ENCODE measurements at places on chromosomes 6 and 20.

DNA sequence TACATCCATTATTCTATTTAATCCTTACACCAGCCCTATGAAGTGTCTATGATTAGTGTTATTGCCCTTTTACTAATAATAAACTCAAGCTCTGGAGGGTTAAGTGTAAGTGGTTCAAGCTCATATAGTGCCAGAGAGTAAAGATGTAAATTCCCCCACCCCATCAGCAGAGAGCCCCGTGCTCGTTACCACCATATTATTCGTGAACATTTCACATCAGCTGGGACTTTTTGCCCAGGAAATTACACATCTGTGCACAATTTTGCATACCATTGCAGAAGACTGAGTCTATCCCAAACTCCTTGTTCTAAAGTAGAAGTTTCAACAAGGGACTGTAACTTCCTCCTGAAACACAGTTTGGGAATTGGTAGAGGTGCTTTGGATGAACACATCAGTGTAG, 220.1 kb downstream of the BCAS1 start:
- H3K36me3 ChIP-seq, result no peaks in the 10 kb centered on the region
- no peaks in the 10 kb centered on the region for H3K4me1 ChIP-seq
- H3K27ac ChIP-seq, result no peak overlapping the region
- DNase-seq, result no peak

- no peaks in the 10 kb centered on the region for H3K4me1 ChIP-seq
- no peak overlapping the region for H3K27ac ChIP-seq
- H3K36me3 ChIP-seq, result no peaks in the 10 kb centered on the region
- H3K4me3 ChIP-seq, result no peak overlapping the region
- peaks cover 35% of the 10 kb centered on the region for H3K27me3 ChIP-seq
Measured at GRCh38 chr20:58149437-58150091, 78.9 kb downstream of the ANKRD60 start.

DNA sequence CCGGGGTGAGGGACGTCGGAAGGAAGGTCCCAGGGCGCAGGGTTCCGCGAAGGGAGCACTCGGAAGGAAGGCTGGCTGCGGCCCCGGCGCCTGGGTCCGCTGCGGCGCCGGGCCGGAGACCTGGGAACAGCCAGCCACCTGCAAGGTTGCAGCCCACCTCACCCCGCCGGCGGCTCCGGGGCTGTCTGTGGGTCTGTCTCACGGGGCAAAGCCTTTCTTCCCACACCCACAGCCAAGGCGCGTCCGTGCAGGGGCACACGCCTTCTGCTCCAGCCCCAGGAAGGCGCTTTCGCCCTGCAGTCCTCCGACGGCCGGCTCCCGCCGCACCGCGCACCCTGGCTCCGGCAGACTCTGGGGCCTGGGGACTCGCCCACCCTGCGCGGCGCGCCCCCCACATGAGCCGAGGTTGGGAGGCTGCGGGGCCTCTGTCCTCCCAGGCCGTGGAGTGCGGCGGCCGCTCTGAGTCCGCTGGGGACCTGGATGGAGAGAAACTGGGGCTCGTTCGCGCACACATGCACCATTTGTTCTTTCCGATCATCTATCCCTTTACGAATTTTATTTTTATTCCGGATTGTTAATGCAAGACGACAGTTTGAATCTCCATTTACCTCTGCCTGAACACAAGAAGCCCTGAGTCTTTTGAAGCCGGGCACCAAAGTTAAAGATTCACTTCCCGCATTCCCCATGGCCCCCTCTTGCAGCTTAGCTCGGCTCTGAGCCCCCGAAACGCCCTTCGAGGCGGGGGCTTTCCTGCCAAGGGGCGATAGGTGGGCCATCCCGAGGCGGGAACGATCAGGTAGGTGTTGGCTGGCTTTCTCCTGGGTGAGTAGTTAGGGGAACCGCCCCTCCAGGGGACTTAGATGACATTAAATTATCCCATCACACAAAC, 4.5 kb upstream of the FOXC1 start:
- no peak for DNase-seq
- peak overlapping the region; percentile 42 for H3K4me3 ChIP-seq
- no peak overlapping the region for H3K27ac ChIP-seq
- H3K27me3 ChIP-seq, result peaks cover 89% of the 10 kb centered on the region

GRCh38 chr6:142355520-142356174, 53.8 kb downstream of the ADGRG6 start:
- no peak for DNase-seq
- H3K4me1 ChIP-seq, result no peaks in the 10 kb centered on the region
- no peaks in the 10 kb centered on the region for H3K36me3 ChIP-seq

DNA sequence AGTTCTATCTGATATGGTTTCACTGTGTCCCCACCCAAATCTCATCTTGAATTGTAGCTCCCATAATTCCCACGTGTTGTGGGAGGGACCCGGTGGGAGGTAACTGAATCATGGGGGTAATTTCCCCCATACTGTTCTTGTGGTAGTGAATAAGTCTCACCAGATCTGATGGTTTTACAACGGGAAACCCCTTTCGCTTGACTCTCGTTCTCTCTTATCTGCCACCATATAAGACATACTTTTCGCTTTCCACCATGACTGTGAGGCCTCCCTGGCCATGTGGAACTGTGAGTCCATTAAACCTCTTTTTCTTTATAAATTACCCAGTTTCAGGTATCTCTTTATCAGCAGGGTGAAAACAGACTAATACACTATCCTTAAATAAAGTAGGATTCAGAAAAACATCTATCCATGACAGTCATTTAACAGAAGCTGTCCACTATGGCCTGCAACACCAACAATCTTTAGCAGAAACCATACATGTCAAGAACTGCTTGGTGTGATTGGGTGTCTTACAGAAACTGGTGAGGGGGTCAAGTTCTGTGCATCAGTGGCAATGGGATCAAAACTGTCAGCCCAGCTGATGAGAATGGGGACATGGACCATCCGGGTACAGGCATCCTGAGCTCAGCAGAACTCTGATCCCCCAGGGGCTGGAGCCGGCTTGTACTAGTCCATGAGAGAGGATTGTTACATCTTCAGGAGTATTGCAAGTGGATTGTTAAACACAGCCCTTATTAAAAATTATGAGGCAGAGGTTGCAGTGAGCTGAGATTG, 59.2 kb downstream of the SCML4 start:
- H3K4me3 ChIP-seq, result no peak overlapping the region
- DNase-seq, result no peak
- H3K4me1 ChIP-seq, result no peaks in the 10 kb centered on the region
- no peaks in the 10 kb centered on the region for H3K36me3 ChIP-seq
- no peaks in the 10 kb centered on the region for H3K27me3 ChIP-seq

- H3K4me1 ChIP-seq, result peaks cover 21% of the 10 kb centered on the region
- H3K4me3 ChIP-seq, result no peak overlapping the region
- no peaks in the 10 kb centered on the region for H3K36me3 ChIP-seq
- peak overlapping the region; percentile 58 for H3K27ac ChIP-seq
Measured at GRCh38 chr20:17836303-17836861, 132.2 kb downstream of the SNX5 start.
